Suprapubic skin (tissue), 4 donors: ENCODE measurements at places on chromosomes 4 and X. TPM values are rescaled to one million over a fixed set of nuclear protein-coding genes. Genes with fewer than 3 reads are reported as not detected.

GRCh38 chr4:52904421-52904820, 42.3 kb downstream of the RASL11B start:
- H3K27ac ChIP-seq = no peak overlapping the region
- no peaks in the 10 kb centered on the region for H3K27me3 ChIP-seq
- H3K36me3 ChIP-seq = peaks cover 5% of the 10 kb centered on the region
- DNase-seq = no peak

GRCh38 chr4:74108457-74109115, 9.6 kb upstream of the CXCL2 start:
- H3K27ac ChIP-seq = peak overlapping the region; percentile 2
- H3K4me3 ChIP-seq = no peak overlapping the region
- H3K4me1 ChIP-seq = peaks cover 37% of the 10 kb centered on the region
- no peak for DNase-seq
- no peaks in the 10 kb centered on the region for H3K36me3 ChIP-seq

DNA sequence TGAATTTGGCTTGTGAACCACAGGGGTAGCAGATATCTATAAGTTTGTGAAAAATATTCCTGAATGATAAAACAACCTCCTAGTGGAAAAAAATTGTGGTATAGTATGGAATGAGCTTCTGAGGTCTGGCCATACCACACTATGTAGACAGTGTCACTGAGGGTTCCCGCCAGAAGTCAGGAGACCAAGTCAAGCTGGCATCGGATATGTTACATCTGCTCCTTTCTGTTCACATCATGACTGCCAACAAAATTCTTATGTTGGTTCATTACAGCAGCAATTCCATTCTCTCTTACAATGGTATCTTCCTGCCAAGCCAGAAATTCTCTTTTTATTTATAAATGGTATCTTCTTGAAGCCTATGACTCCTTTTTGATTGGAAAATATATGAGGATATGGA, 273.0 kb downstream of the PPP3CA start:
- peaks cover 2% of the 10 kb centered on the region for H3K4me1 ChIP-seq
- no peak for DNase-seq
- H3K27me3 ChIP-seq = no peaks in the 10 kb centered on the region
- no peak overlapping the region for H3K27ac ChIP-seq
- no peak overlapping the region for H3K4me3 ChIP-seq

- DNase-seq = no peak
- peaks cover 10% of the 10 kb centered on the region for H3K4me1 ChIP-seq
- H3K4me3 ChIP-seq = no peak overlapping the region
- H3K36me3 ChIP-seq = no peaks in the 10 kb centered on the region
- no peaks in the 10 kb centered on the region for H3K27me3 ChIP-seq
Observed at GRCh38 chrX:15856222-15856587, 1.6 kb upstream of the AP1S2 start.

- H3K27ac ChIP-seq = no peak overlapping the region
- no peaks in the 10 kb centered on the region for H3K4me1 ChIP-seq
- no peak overlapping the region for H3K4me3 ChIP-seq
- peaks cover 3% of the 10 kb centered on the region for H3K27me3 ChIP-seq
Observed at GRCh38 chrX:1554469-1555210, 17.7 kb upstream of the P2RY8 start.

- no peaks in the 10 kb centered on the region for H3K36me3 ChIP-seq
- no peaks in the 10 kb centered on the region for H3K27me3 ChIP-seq
Observed at GRCh38 chr4:31125496-31125895, 405.3 kb downstream of the PCDH7 start.

DNA sequence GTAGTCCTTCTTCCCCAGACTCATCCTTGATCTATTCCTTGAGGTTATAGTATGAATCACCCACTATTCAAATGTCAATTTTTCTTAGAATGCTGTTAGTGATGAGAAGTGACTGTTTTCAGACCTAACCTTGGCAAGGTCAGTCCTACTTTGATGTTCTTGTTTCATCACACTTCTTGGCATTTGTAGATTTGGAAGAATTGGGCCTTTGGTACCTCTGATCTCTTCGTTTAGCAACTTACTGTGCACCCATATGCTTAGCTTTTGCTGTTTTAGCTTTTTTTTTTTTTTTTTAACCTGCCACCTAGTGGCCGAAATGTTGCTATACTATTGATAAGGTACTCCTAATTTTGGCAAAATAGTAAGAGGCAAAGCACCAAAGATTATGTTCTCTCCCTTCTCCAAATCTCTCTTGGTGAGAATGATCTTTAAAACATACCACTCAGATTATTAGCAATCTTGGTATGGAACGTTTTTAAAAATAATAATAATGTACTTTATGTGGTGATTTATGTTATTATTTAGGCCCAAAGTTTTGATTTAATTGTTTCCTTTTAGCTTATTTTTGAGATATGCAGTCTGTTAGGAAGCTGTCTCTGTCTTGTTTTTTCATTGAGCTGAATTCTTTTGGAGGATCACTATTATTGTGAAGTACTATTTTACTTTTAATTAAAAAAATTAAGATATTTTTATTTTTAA, 16.6 kb downstream of the DCK start:
- H3K27ac ChIP-seq = no peak overlapping the region
- no peak overlapping the region for H3K4me3 ChIP-seq
- no peaks in the 10 kb centered on the region for H3K36me3 ChIP-seq
- H3K4me1 ChIP-seq = peaks cover 2% of the 10 kb centered on the region

DNA sequence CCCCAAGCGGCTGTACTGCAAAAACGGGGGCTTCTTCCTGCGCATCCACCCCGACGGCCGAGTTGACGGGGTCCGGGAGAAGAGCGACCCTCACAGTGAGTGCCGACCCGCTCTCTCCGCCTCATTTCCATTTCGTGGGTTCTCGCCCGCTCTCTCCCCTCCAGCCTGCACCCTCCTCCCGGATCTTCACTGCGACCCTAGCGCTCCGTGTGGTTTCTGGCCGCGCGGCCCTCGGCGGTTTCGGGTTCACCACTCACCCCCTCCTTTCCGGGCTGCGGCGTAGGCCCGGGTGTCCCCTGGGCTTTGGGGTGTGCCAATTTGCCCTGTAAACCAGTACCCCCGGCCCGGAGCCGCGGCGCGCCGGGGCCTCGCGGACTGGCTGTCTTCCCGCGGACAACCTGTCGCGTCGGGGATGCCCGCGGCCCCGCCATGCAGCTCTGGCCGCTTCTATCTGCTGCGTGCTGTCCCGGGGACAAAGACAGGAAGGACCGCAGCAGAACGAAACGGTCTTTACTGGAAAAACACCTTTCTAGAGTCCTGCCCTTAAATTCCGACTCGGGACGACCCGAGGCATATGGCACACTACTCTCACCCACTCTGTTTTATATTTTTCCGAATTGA, 737 bp downstream of the FGF2 start:
- peak overlapping the region; percentile 74 for H3K4me3 ChIP-seq
- peaks cover 26% of the 10 kb centered on the region for H3K4me1 ChIP-seq
- peak; percentile 75 for DNase-seq
- H3K27ac ChIP-seq = peak overlapping the region; percentile 78

DNA sequence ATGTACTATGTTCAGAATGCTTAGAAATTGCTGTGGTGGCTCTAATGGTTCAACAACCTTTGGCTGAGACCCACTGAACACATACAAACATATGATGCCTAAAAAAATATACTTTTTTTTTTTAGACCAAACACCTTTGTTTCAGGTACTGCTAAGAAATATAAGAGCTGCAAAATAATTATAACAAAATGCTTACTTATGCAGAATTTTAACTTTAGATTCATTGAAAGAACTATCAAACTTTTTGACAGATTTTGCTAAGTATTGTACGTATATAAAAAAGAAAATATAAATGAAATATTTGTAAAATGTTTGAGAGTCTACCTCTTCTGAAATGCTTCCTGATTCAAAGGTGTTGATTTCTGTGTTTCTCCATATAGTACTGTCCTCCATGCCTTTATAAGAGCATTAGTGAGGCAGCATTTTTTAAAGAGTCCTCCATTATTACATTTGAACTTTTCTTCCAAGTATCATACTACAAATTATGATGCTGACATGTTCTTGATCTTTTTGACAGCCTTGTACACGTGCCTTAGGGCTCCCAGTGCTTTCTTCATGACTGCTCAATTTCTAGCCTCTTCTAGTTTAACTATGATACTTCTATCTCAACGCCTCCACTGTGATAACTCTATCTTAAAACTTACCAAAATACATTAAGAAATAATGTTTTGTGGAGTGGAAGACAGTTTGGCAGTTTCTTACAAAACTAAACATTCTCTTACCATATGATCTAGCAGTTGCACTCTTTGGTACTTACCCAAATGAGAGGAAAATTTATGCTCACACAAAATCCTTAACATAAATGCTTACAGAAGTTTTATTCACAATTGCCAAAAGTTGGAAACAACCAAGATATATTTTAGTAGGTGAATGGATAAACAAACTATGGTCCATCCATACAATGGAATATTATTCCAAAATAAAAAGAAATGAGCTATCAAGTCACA, 212.2 kb upstream of the MAB21L2 start:
- no peak overlapping the region for H3K27ac ChIP-seq
- H3K27me3 ChIP-seq = no peaks in the 10 kb centered on the region
- H3K4me3 ChIP-seq = no peak overlapping the region
- no peaks in the 10 kb centered on the region for H3K36me3 ChIP-seq

- H3K4me3 ChIP-seq = no peak overlapping the region
- no peak for DNase-seq
- no peaks in the 10 kb centered on the region for H3K27me3 ChIP-seq
- H3K36me3 ChIP-seq = no peaks in the 10 kb centered on the region
Observed at GRCh38 chr4:28225689-28226353, 1365.2 kb downstream of the STIM2 start.

DNA sequence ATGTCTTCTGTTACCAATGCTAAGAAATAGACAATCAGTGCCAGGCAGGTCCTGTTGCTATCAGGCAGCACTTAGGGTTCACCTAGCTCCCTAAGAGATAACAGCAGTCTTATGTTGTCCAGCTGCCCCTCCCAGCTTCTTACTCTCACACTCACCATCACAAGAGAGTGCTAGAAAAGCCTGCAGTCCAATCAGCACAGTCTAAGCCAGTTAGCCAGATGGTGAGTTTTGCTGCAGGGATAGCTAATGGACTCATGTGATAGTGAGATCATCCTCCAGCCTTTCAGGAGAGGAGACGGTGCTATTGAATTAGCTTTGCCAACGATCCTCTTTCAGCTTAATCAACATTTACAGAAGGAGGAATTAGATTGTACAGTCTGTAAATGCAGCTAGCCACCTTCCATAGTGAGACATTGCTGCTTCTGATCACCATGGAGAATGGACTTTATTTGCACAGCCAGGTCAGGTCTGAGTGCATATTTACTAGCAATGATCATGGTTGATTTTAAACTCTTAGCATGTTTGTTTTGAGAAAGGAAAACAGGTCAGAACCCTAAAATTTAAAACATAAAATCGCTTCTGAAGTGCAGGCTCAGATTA, 438.3 kb downstream of the CENPC start:
- no peaks in the 10 kb centered on the region for H3K36me3 ChIP-seq
- no peaks in the 10 kb centered on the region for H3K27me3 ChIP-seq
- no peak overlapping the region for H3K27ac ChIP-seq
- H3K4me3 ChIP-seq = no peak overlapping the region

GRCh38 chr4:26468977-26469376, 21.3 kb downstream of the CCKAR start:
- no peaks in the 10 kb centered on the region for H3K36me3 ChIP-seq
- no peak for DNase-seq
- H3K4me3 ChIP-seq = no peak overlapping the region

GRCh38 chrX:67545893-67546495, 2.2 kb downstream of the AR start:
- DNase-seq = peak; percentile 60
- H3K4me1 ChIP-seq = peaks cover 10% of the 10 kb centered on the region
- peaks cover 3% of the 10 kb centered on the region for H3K27me3 ChIP-seq
- H3K36me3 ChIP-seq = no peaks in the 10 kb centered on the region
- peak overlapping the region; percentile 34 for H3K27ac ChIP-seq

- peaks cover 9% of the 10 kb centered on the region for H3K4me1 ChIP-seq
- H3K27me3 ChIP-seq = no peaks in the 10 kb centered on the region
Observed at GRCh38 chr4:145723336-145723735, 43.4 kb downstream of the C4orf51 start.

GRCh38 chr4:137648531-137648930, 116.2 kb upstream of the PCDH18 start:
- no peak overlapping the region for H3K27ac ChIP-seq
- no peak for DNase-seq
- H3K4me1 ChIP-seq = no peaks in the 10 kb centered on the region
- no peak overlapping the region for H3K4me3 ChIP-seq
- H3K36me3 ChIP-seq = no peaks in the 10 kb centered on the region

DNA sequence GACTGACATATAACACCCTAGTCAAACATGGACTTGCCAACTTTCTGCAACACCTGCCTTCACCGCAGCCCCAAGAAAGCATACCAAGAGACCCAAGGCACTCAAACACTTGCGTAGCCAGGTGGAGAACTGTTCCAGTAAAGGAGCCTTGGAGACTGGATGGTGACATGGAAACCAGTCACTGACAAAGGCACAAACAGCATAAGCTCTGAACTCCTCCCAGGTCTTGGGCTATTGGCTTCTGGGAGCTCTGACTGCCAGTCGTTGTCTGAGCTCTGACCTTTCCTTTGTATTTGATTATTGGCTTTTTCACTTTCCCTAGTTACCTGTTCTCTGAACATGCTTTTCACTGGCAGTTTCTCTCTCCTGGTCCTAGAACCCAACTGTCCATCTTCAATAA, 38.3 kb downstream of the ARAP2 start:
- H3K27ac ChIP-seq = no peak overlapping the region
- no peak for DNase-seq
- H3K4me3 ChIP-seq = no peak overlapping the region
- no peaks in the 10 kb centered on the region for H3K27me3 ChIP-seq
- peaks cover 5% of the 10 kb centered on the region for H3K36me3 ChIP-seq

GRCh38 chr4:181046809-181047208, 1196.4 kb upstream of the TENM3 start:
- no peaks in the 10 kb centered on the region for H3K4me1 ChIP-seq
- no peak overlapping the region for H3K4me3 ChIP-seq
- DNase-seq = no peak
- H3K36me3 ChIP-seq = no peaks in the 10 kb centered on the region
- H3K27ac ChIP-seq = no peak overlapping the region

- H3K4me1 ChIP-seq = peaks cover 17% of the 10 kb centered on the region
- H3K27me3 ChIP-seq = no peaks in the 10 kb centered on the region
- no peaks in the 10 kb centered on the region for H3K36me3 ChIP-seq
- H3K27ac ChIP-seq = no peak overlapping the region
Observed at GRCh38 chr4:15913631-15913970, 24.9 kb downstream of the FGFBP1 start.

DNA sequence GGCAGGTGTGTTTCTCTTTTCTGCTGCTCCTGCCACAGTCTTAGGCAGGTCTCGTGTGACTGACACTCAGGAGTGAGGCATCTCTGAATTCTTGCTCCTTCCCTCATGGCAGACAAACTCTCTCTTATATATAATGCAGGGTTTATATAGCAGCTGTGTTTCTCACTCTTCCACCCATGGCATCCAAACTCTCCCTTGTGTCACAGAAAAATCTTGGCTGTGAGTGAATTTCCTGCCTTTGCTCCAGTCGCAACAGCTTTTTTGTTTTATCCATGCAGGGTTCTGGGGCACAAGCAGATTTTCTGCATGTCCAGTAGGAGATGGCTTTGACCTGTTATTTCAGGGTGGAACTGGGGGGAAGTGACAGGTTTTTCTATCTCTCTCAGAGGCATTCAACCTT, 1275.5 kb downstream of the ADGRL3 start:
- no peaks in the 10 kb centered on the region for H3K27me3 ChIP-seq
- H3K36me3 ChIP-seq = no peaks in the 10 kb centered on the region
- no peak overlapping the region for H3K4me3 ChIP-seq

The NLGN4X gene
- total RNA-seq = 1.5 TPM

The L1CAM gene
- 10.4 TPM for total RNA-seq

The SHROOM3 gene
- 29.3 TPM for total RNA-seq

The DRD5 gene
- total RNA-seq = not detected

The LEF1 gene
- 23.4 TPM for total RNA-seq

The BST1 gene
- 2.2 TPM for total RNA-seq

The CETN2 gene
- 8.9 TPM for total RNA-seq

The PRRG3 gene
- total RNA-seq = 0.36 TPM

The BBS12 gene
- 0.95 TPM for total RNA-seq

The DDX60 gene
- 6.1 TPM for total RNA-seq

The CYBB gene
- total RNA-seq = 2.7 TPM

The MAPK10 gene
- total RNA-seq = 3.3 TPM
